ENCODE measurements at places on chromosomes 3 and 15.
A peak's percentile ranks its signal among the peaks of the same experiment; 100 is the strongest.

GRCh38 chr3:43345877-43346276 lies 59.5 kb downstream of the SNRK start:
- H3K27me3 ChIP-seq, result no peaks in the 10 kb centered on the region
- peak overlapping the region; percentile 36 for H3K4me3 ChIP-seq
- no peak for DNase-seq
- peak overlapping the region; percentile 95 for H3K27ac ChIP-seq
- peaks cover 62% of the 10 kb centered on the region for H3K36me3 ChIP-seq

- DNase-seq, result peak; percentile 6
- no peak overlapping the region for H3K4me3 ChIP-seq
- no peak overlapping the region for H3K27ac ChIP-seq
- peaks cover 2% of the 10 kb centered on the region for H3K36me3 ChIP-seq
- H3K4me1 ChIP-seq, result no peaks in the 10 kb centered on the region
- peaks cover 14% of the 10 kb centered on the region for H3K27me3 ChIP-seq
Observed at GRCh38 chr3:38577371-38578080, 72.0 kb downstream of the SCN5A start.

GRCh38 chr15:94255540-94255939 lies 24.2 kb downstream of the MCTP2 start:
- no peaks in the 10 kb centered on the region for H3K27me3 ChIP-seq
- no peak for DNase-seq
- H3K36me3 ChIP-seq, result peaks cover 2% of the 10 kb centered on the region
- no peak overlapping the region for H3K4me3 ChIP-seq

DNA sequence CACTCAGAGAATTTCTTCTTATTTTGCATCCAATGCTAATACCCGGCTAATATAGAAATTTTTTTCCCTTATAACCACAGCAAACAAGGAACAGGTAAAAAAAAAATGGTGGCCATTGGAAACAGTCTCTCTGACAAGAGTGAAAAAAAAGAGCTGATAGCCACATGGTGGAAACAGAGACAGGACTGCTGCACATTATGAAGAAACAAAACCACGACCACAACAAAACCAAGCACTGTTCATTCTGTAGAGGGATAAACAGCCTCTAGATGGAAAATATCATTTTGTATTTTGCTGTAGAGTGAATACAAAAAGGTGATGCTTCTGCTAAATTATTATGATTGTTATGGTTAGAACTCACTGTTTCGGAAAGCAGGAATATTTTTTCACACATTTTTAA lies 686.2 kb downstream of the NLGN1 start:
- H3K27ac ChIP-seq, result no peak overlapping the region
- no peaks in the 10 kb centered on the region for H3K4me1 ChIP-seq
- no peak for DNase-seq

DNA sequence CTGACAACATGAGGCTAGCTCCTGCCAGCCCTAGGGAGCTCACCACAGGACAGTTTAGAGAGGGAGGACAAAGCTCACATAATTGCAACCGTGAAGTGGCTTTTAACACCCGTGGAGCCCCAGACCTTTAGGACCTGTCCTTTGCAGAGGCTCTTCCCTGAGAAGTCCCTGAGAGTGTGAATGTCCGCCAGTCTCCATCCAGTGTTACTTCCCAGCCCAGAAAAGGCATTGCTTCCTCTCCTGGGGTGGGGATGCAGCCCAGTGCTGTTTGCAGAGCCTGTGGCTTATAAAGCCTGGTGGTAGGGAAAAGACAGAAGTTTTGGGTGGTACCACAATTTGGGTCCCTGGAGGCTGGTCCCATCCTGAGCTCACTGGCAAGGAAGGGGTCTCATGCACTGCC lies 182.0 kb downstream of the SLCO3A1 start:
- no peak overlapping the region for H3K27ac ChIP-seq
- peaks cover 3% of the 10 kb centered on the region for H3K36me3 ChIP-seq
- peaks cover 53% of the 10 kb centered on the region for H3K4me1 ChIP-seq
- no peak overlapping the region for H3K4me3 ChIP-seq
- H3K27me3 ChIP-seq, result no peaks in the 10 kb centered on the region
